ENCODE measurements at places on chromosomes 2 and 18.

GRCh38 chr18:4637876-4638275 lies 182.8 kb upstream of the DLGAP1 start:
- no peak for DNase-seq

- DNase-seq = no peak
Measured at GRCh38 chr2:241906826-241907570, 37.5 kb downstream of the RTP5 start.

DNA sequence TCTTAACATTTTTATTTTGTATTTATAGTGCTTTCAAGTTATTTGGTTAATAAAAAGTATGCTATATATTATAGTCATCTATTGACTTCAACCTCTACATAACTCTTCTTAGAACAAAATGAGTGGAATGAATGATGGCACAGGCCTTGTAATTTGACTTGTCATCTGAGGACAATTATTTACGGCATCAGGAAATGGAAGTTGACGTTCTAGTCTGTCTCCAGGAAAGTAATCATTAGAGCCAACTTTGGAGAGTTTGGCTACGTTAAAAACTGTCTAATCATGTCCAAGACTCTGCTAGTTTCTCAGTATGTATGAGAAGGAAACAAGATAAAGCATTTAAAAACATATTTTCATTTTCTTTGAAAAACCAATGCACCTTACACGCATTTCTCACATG lies 353.6 kb downstream of the ARHGAP15 start:
- DNase-seq = peak; percentile 29

- DNase-seq = no peak
Measured at GRCh38 chr2:135745545-135745944, 3.9 kb downstream of the UBXN4 start.

DNA sequence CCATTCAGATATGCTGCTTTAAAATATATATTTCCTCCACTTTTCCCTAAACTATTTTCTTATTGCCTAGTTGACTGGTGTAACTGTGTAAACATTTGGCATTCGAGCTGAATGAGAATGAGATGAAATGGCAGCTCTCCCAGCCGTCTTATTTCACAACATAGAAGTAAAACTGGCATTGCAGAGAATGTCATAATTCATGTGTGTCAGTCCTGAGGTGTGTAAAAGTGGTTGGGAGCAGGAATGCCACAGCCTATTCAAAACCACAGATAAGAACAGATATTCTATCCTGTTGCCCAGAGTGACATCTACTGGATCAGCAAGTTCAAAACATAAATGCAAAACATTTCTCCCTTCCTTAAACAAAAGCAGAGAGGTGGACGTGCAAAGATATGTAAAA lies 565.5 kb upstream of the CHAC2 start:
- peak; percentile 74 for DNase-seq

DNA sequence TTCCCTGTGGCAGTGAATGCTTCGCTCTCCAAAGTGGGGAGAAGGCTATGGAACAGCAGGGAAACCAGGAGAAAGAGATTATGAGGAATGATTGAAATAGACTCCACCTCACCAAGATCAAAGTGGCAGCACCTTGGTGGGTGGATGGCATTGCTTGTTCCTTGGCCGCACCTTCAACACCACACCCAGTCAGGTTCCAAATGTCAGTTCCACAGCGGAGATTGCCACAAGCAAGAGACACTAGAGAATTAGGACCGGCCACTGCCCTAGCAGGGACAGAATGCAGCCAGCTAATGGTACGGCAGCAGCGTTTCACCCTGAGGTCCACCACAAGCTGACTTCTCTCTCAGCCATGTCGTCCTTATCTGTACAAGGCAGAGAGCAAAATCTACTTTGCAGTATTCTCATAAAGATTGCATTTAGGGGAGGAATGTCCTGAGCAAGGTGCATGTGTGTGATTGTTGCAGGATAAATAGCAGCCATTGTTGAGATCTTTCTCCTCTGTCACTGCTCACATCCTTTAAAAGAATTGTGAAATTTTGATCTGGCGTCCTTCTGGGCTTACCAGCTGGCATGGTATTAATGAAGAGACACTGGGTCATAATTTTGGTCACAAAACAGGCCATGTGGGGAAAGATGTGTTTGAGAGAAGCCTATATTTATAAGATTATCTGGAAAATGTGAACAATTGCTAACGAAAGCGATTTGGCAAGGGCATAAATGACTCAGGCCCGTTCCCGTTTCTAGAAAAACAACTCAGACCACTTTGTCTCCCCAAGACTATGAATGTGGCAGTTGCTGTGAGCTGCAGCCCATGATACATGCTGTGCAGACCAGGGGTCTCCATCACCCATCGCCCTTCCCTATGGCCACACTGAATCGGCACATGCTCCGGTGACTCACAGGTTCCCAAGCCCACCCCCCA lies 228.6 kb upstream of the ID2 start:
- DNase-seq = no peak

- no peak for DNase-seq
Measured at GRCh38 chr2:28620291-28620793, 124.5 kb downstream of the PLB1 start.

GRCh38 chr18:28189400-28190239 lies 12.7 kb upstream of the CDH2 start:
- DNase-seq = peak; percentile 22

GRCh38 chr2:47512581-47513083 lies 109.7 kb downstream of the MSH2 start:
- no peak for DNase-seq

DNA sequence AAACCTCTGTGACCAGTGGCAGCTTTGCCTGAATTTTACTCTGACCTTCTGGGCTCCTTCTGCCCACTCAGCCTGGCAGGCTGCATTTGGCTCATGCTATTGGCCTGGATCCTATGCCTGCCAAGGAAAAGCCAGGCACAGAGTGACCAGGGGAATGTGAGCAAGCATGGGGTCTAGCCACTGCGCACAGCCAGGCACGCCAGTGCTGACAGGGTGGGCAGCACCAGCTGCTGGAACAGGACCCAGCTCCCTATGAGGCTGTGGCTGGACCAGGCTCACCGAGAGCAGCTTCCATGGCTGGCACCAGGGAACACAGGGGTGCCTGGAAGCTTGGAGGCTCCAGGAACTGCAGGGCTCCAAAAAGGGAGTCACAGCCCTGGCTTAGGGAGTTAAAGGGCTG lies 311.5 kb upstream of the SYT4 start:
- DNase-seq = no peak

- no peak for DNase-seq
Measured at GRCh38 chr2:98296440-98296839, 49.8 kb upstream of the CNGA3 start.

GRCh38 chr18:48913201-48913600 lies 37.6 kb downstream of the SMAD7 start:
- DNase-seq = no peak

DNA sequence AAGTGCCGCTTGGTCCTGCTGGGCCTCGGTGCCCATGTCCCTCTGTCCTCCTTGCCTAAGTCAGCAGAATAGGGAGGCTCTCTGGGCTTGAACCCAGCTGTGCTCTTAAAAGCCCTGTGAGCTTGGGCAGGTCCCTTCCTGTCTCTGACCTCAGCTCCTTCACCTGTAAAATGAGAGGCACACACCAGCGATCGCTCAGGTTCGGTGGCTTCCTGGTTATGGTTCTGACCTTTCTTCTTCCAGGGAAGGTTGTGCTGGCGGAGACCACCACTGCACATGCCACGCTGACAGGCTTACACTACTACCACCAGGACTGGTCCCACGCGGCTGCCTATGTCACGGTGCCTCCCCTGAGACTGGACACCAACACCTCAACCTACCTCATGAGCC lies 36.1 kb upstream of the MAPRE3 start:
- no peak for DNase-seq

GRCh38 chr2:176088048-176088936 lies 4.2 kb upstream of the HOXD13 start:
- no peak for DNase-seq

GRCh38 chr18:24078391-24078790 lies 60.5 kb upstream of the CABYR start:
- DNase-seq = no peak

DNA sequence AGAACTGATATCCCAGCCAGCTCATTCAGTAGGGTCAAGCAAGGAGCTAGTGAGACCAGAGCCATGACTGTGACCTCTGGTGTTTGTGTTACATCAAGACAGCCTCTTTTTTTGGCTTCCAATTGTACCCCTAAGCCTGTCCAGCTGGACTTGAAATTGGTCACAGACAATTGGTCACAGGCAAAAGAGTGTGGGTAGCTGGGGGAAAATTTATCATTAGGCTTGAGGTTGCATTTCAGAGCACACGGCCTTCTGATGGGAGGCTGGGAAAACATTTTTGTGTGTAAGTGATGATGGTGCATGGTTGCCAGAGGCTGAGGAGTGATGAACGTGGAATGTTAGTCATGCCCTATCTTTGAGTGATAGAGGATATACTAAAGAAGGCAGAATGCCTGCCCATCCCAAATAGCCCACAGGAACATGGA lies 285.1 kb upstream of the SLC14A2 start:
- no peak for DNase-seq
